ENCODE measurements at places on chromosomes 2 and 18.

DNA sequence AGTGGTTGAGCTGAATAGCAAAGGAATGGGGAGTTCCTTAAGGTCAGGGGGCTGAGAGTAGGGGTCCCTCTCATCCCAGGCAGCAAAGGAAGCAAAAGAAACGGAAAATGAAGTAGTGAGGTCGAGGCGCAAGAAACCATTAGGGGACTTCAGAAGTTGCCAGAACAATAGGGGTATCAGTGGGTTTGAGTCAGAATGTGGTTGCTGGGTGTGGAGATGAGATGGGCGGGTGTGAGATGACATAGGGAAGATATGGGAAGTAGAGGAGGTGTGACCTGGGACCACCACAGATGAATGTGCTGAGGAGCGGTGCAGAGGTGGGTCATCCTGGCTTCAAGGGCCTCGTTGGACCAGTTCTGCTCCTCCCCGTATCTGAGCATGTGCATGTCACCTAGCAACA, 13.1 kb upstream of the VAPA start:
- no peak for DNase-seq

- DNase-seq, result no peak
Observed at GRCh38 chr2:141528990-141529389, 601.8 kb downstream of the LRP1B start.

DNA sequence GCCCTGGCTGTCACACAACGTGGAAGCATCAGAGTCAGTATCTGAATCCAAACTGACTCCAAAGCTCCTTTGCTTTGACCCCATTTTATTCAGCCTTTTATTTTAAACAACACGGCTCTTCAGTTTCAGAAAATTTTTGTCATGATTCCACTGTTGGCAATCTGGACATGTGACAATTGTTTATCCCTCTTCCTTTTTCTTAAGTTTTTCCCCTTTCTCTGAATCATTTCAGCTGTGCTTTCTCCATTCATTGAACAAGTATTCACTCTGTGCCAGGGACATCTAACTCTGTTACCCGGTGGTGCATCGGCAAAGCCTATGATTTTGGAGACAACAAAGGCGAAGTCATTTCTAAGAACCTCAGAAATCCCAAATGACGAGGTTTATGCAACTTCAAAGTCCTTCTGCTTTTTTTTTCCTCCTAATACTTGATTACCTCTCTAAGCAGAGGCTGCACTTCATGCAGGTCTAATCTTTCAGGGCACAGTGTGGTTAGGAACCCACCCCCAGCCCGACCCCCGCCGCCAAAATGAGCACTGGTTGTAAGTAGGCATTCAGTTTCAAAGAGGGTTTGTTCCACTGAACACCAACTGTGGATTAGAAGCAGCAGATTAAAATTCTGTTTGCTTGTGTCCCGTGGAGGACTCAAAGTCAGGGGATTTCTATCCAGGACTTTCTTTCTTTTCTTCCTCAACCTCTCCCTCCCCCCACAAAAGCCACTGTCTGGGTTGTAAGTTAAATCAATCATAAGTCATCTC, 18.6 kb downstream of the ST6GAL2 start:
- no peak for DNase-seq

- DNase-seq, result no peak
Observed at GRCh38 chr2:96414161-96414710, 78.7 kb downstream of the NCAPH start.

GRCh38 chr18:41034413-41034812, 920.6 kb upstream of the PIK3C3 start:
- DNase-seq, result no peak

GRCh38 chr2:9205963-9206948, at the start of gene ASAP2:
TSS of gene ASAP2 (plus strand) at chr2:9206812. CDS start at chr2:9207105, 293 bp downstream.
- peak; percentile 43 for DNase-seq

GRCh38 chr18:35141567-35142274, 99.1 kb upstream of the ZNF397 start:
- no peak for DNase-seq

DNA sequence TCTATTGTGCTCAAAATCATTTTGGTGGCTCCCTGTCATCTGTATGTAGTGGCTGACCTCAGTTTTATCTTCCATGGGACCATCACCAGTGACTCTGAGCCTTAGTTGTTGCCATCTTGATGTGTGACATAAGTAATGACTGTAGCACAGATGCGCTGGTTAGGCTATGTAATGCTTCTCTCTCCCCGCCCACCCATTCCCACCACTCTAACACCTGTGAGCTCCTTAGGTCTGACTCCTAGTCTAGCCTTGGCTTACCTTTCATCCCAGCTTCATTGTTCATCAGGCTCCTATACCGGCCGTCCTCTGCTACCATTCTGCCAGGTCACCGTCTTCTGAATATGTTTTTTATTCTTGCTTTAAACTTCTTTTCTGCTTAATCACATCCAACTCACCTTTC, 17.2 kb downstream of the MYO1B start:
- DNase-seq, result no peak

- no peak for DNase-seq
Observed at GRCh38 chr2:68714866-68715265, 19.7 kb upstream of the ARHGAP25 start.

- no peak for DNase-seq
Observed at GRCh38 chr2:105840933-105841332, 96.2 kb downstream of the NCK2 start.

- peak; percentile 61 for DNase-seq
Observed at GRCh38 chr2:85410584-85411404, 628 bp upstream of the CAPG start.

GRCh38 chr2:191114403-191114886, 36.3 kb downstream of the STAT4 start:
- DNase-seq, result peak; percentile 28
